ENCODE measurements at places on chromosomes 6 and 20.

DNA sequence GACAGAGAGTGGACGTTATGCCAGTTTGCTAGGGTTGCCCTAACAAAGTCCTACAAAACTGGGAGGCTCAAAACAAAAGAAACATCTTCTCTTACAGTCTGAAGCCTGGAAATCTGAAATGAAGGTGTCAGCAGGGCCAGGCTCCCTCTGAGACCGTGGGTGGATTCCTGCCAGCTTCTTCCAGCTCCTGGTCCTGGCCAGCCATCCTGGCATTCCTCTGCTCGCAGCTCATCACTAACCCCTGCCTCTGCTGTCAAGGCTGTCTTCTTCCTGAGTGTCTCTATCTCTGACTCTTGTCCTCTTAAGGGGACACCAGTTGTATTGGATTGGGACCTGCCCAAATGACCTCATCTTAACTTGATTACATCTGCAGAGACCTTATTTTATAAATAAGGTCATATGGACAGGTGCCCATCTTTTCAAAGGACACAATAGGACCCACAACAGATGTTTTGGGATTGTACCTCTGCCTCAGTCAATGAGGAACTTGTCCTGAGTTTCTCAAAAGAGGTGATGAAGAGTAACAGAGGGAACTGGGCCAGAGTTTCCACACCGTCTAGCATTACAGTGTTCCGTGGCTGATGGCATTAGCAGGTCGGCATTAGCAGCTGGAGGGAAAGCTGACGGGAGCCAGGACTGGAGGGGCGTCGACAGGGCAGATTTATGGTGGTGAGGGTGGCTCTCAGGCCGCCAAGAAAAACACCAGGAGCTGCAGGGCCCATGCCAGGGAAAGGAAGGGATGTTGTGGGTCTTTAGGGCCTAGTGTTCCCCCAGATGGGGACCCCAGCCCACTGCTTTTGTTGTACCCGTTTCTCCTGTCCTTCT is 157.3 kb downstream of the TBXT start:
- no peak overlapping the region for H3K27ac ChIP-seq
- H3K27me3 ChIP-seq = peaks cover 58% of the 10 kb centered on the region
- H3K36me3 ChIP-seq = no peaks in the 10 kb centered on the region
- H3K4me1 ChIP-seq = peaks cover 7% of the 10 kb centered on the region

GRCh38 chr6:134097114-134097707 is 44.8 kb upstream of the SLC2A12 start:
- H3K27me3 ChIP-seq = peaks cover 12% of the 10 kb centered on the region
- no peak overlapping the region for H3K4me3 ChIP-seq
- no peaks in the 10 kb centered on the region for H3K36me3 ChIP-seq
- H3K27ac ChIP-seq = no peak overlapping the region
- no peaks in the 10 kb centered on the region for H3K4me1 ChIP-seq
- DNase-seq = peak; percentile 64

GRCh38 chr6:97812940-97813339 is 529.9 kb upstream of the MMS22L start:
- no peaks in the 10 kb centered on the region for H3K4me1 ChIP-seq
- no peak overlapping the region for H3K27ac ChIP-seq
- H3K27me3 ChIP-seq = no peaks in the 10 kb centered on the region
- no peak for DNase-seq
- H3K4me3 ChIP-seq = no peak overlapping the region

- no peaks in the 10 kb centered on the region for H3K27me3 ChIP-seq
- no peak for DNase-seq
- H3K4me1 ChIP-seq = peaks cover 42% of the 10 kb centered on the region
- peaks cover 7% of the 10 kb centered on the region for H3K36me3 ChIP-seq
These were observed 61.5 kb downstream of the RREB1 start for GRCh38 chr6:7169296-7169721.

GRCh38 chr20:49850463-49851230 is 38.0 kb downstream of the SLC9A8 start:
- H3K4me3 ChIP-seq = no peak overlapping the region
- peaks cover 2% of the 10 kb centered on the region for H3K4me1 ChIP-seq
- peaks cover 24% of the 10 kb centered on the region for H3K36me3 ChIP-seq
- H3K27ac ChIP-seq = no peak overlapping the region
- no peak for DNase-seq

DNA sequence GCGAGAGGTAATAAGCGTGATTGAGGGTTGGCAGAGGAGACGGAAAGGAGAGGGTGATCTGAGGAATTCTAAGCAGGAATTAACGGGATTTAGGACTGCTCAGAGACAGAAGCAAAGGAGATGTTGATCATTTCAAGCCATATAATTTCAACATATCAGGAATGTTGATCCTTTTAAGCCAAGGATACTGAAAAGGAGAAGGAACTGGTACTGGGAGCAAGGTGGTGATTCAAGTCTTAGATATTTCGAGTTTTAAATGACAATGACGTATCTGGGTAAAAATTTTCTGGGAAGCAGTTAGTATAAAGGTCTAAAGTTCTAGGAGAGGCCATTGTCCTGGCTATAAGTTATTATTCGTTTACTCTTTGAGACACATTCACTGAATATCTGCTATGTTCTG is 91.3 kb upstream of the OGFRL1 start:
- H3K36me3 ChIP-seq = no peaks in the 10 kb centered on the region
- peaks cover 3% of the 10 kb centered on the region for H3K27me3 ChIP-seq
- DNase-seq = no peak
- H3K27ac ChIP-seq = no peak overlapping the region
- H3K4me3 ChIP-seq = no peak overlapping the region

- no peaks in the 10 kb centered on the region for H3K27me3 ChIP-seq
- no peak overlapping the region for H3K27ac ChIP-seq
- H3K36me3 ChIP-seq = peaks cover 47% of the 10 kb centered on the region
These were observed 185.1 kb downstream of the DTNBP1 start for GRCh38 chr6:15477746-15478145.

DNA sequence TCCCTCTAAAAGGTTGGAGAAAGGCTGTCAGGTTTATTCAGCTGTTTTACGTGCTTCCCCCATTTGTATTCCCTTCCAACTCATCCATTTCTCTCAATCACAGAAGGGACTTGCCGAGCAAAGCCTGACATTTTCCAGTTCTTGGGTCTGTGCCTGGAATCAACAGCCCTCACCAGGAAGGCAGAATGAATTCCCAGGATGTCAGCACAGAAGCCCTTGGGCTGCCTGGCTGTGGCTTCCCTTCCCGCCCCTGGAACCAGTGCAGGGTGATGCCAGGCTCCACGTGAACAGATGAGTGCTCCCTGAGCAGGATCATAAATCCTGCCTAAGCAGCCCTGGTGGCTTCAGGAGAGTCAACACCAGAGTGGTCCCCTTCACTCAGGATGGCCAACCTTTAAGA is 86.1 kb upstream of the CD83 start:
- H3K27ac ChIP-seq = no peak overlapping the region
- H3K4me3 ChIP-seq = no peak overlapping the region
- no peaks in the 10 kb centered on the region for H3K36me3 ChIP-seq
- H3K27me3 ChIP-seq = peaks cover 26% of the 10 kb centered on the region

DNA sequence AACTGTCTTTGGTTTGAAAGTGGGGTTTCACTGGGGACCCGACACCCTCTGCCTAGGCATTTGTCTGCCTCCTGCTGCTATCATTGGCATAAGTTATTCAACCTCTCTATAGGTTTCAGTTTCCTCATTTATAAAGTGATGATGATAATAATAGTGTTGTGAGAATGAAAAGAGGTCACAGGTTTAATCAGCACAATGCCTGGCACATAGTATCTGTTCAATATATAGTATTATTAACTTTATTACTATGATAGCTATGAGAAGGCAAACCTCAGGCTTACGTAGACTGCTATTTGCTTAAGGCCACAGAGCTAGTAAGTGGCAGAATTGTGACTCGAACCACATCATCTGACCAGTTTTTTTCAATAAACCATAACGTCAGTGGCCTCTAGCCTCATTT is 256.8 kb downstream of the CDKAL1 start:
- no peak overlapping the region for H3K27ac ChIP-seq
- H3K27me3 ChIP-seq = no peaks in the 10 kb centered on the region
- no peak for DNase-seq
- peaks cover 33% of the 10 kb centered on the region for H3K36me3 ChIP-seq
- H3K4me1 ChIP-seq = no peaks in the 10 kb centered on the region
- H3K4me3 ChIP-seq = no peak overlapping the region

DNA sequence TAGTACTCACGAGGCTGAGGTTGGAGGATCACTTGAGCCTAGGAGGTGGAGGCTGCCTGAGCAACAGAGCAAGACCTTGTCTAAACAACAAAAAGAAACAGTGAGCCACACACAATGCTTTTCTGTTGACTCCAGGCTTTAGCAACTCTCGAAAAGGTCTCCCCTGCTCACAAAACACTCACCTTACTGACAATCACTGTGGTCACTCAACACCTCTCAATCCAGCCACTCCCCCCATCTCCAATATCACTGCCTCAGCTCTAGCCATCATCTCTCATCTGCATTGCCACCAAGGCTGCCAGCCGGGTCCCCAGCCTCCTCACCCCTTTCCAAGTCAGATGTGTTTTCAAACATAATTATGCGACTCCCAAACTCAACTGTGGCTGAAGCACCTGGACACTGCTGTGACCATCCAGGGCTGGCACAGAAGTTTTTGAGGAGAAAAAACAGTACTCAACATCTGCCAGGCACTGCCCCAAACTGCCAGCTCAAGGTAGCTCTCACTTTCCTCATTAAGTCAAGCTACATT is 218.0 kb upstream of the ARID1B start:
- peaks cover 5% of the 10 kb centered on the region for H3K27me3 ChIP-seq
- H3K4me1 ChIP-seq = peaks cover 23% of the 10 kb centered on the region
- H3K36me3 ChIP-seq = no peaks in the 10 kb centered on the region
- DNase-seq = no peak
- no peak overlapping the region for H3K4me3 ChIP-seq

- DNase-seq = no peak
- H3K36me3 ChIP-seq = no peaks in the 10 kb centered on the region
- peaks cover 82% of the 10 kb centered on the region for H3K27me3 ChIP-seq
- peaks cover 10% of the 10 kb centered on the region for H3K4me1 ChIP-seq
- H3K4me3 ChIP-seq = peak overlapping the region; percentile 40
These were observed 8.4 kb upstream of the NR2E1 start for GRCh38 chr6:108157234-108157980.

GRCh38 chr6:105324386-105324950 is 78.4 kb downstream of the PREP start:
- H3K27ac ChIP-seq = no peak overlapping the region
- no peak for DNase-seq
- H3K36me3 ChIP-seq = peaks cover 46% of the 10 kb centered on the region

- no peak overlapping the region for H3K4me3 ChIP-seq
- DNase-seq = no peak
- no peak overlapping the region for H3K27ac ChIP-seq
- H3K36me3 ChIP-seq = no peaks in the 10 kb centered on the region
These were observed 103.5 kb upstream of the AKAP12 start for GRCh38 chr6:151136141-151136755.

GRCh38 chr6:17031961-17032360 is 69.9 kb upstream of the STMND1 start:
- no peak overlapping the region for H3K4me3 ChIP-seq
- H3K36me3 ChIP-seq = peaks cover 2% of the 10 kb centered on the region
- H3K27ac ChIP-seq = no peak overlapping the region

GRCh38 chr20:23022849-23023248 is 12.3 kb upstream of the SSTR4 start:
- no peak overlapping the region for H3K4me3 ChIP-seq
- H3K27me3 ChIP-seq = no peaks in the 10 kb centered on the region
- H3K4me1 ChIP-seq = no peaks in the 10 kb centered on the region
- no peak for DNase-seq

- H3K4me3 ChIP-seq = no peak overlapping the region
- peak; percentile 70 for DNase-seq
These were observed 90.5 kb downstream of the GRM4 start for GRCh38 chr6:34055223-34055933.

DNA sequence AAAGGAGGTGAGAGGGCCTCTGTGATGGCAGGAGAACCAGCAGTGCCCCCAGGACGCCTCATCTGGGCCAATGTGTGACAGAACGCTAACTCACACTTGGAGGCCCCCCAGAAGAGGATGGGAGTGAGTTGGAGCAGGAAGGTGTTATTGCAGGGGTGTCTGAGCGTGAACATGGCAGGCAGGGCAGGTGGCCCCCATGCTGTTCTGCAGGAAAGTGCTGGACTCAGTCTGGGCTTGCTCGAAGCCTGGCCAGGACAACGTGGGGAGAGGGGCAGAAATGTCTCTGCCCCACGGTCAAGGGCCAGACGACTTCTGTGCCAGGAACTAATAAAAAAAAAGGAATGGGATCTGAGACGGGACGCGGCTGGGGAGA is 931 bp upstream of the EBF4 start:
- peak overlapping the region; percentile 84 for H3K4me3 ChIP-seq
- no peak for DNase-seq
- peaks cover 1% of the 10 kb centered on the region for H3K36me3 ChIP-seq
- H3K4me1 ChIP-seq = peaks cover 25% of the 10 kb centered on the region
- peak overlapping the region; percentile 72 for H3K27ac ChIP-seq
- peaks cover 46% of the 10 kb centered on the region for H3K27me3 ChIP-seq

- H3K4me1 ChIP-seq = no peaks in the 10 kb centered on the region
- no peaks in the 10 kb centered on the region for H3K27me3 ChIP-seq
- no peak for DNase-seq
- no peak overlapping the region for H3K27ac ChIP-seq
- no peak overlapping the region for H3K4me3 ChIP-seq
These were observed 33.3 kb downstream of the LRP11 start for GRCh38 chr6:149830731-149831307.

GRCh38 chr20:50099113-50099512 is 13.8 kb downstream of the UBE2V1 start:
- no peak overlapping the region for H3K27ac ChIP-seq
- no peak for DNase-seq
- no peak overlapping the region for H3K4me3 ChIP-seq
- H3K36me3 ChIP-seq = peaks cover 42% of the 10 kb centered on the region
- H3K27me3 ChIP-seq = no peaks in the 10 kb centered on the region

All from activated naive CD8-positive, alpha-beta T cell treated with anti-CD3 and anti-CD28 coated beads, Interleukin-2, amount 50 U/mL, for 24 hours (primary cell).